ENCODE measurements at places on chromosomes 11 and 22.

DNA sequence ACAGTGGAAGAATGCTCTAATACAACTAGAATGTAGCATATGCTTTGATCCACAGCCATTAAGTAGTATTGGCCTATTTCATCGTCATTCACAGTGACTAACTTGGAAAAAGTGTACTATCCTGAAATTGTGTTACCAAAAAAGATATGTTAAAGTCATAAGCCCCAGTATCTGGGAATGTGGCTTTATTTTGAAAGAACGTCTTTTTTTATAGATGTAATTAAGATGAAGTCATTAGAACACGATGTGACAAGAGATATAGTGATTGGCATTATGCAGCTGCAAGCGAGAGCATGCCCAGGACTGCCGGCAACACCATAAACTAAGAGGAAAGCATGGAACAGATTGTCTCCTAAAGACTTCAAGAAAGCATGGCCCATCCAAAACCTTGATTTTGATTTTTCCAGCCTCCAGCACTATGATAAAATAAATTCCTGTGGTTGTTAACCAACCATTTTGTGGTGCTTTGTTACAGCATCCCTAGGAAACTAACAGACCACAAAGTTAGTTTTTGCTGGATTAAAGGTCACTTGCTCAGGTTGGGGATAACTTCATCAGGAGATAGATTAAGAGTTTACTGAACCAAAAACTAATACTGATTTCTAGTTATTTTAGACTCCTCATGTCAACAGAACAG, 870.6 kb upstream of the LRRC4C start:
- DNase-seq, result no peak

- no peak for DNase-seq
Observed at GRCh38 chr11:100438376-100438775, 248.7 kb upstream of the ARHGAP42 start.

DNA sequence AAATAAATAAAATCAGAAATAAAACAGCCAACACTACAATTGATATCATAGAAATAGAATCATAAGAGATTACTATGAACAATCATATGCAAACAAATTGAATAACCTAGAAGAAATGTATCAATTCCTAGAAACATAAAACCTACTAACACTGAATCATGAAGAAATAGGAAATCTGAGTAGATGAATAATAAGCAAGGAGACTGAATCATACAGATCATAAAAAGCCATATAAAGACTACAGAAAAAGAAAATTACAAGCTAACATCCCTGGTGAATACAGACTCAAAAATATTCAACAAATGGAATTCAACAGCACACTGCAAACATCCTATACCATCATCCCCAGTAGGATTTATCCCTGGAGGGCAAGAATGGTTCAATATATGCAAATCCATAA, 135.6 kb downstream of the SBF2 start:
- no peak for DNase-seq

GRCh38 chr22:45441138-45441537, 27.6 kb downstream of the RIBC2 start:
- no peak for DNase-seq

DNA sequence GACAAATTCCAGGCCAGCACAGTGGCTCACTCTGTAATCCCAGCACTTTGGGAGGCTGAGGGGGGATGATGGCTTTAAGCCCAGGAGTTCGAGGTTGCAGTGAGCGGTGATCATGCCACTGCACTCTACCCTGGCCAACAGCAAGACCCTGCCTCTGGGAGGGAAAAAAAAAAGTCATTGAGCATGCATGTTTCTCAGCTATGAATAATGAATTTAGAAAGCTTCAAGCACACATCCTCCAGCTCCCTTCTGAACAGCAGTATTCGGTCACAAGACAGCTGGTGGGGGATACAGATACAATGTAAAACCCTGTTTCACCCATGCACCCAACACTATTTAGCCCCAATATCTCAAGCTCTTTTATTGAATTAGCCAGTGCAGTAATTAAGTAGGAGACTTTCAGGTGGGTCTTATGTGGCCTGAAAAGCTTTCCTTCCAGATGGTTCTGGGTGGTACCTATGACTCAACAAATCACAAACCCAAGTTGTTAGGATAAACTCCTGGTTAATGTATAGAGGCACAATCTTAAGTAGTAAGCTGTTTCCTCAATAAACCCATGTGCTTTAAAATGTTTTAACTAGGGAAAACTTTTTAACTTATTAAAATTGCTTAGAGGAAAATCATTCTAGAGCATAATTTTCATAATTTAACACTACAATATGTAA, 13.4 kb downstream of the PRDM10 start:
- DNase-seq, result no peak

GRCh38 chr11:63589000-63589399, 25.2 kb downstream of the PLAAT3 start:
- DNase-seq, result no peak

Data from amygdala (tissue), 56 donors.